ENCODE measurements at places on chromosomes 3 and 15. TPM values are rescaled to one million over a fixed set of nuclear protein-coding genes. Genes with fewer than 3 reads are reported as not detected.

The SOX14 gene
- not detected for total RNA-seq

DNA sequence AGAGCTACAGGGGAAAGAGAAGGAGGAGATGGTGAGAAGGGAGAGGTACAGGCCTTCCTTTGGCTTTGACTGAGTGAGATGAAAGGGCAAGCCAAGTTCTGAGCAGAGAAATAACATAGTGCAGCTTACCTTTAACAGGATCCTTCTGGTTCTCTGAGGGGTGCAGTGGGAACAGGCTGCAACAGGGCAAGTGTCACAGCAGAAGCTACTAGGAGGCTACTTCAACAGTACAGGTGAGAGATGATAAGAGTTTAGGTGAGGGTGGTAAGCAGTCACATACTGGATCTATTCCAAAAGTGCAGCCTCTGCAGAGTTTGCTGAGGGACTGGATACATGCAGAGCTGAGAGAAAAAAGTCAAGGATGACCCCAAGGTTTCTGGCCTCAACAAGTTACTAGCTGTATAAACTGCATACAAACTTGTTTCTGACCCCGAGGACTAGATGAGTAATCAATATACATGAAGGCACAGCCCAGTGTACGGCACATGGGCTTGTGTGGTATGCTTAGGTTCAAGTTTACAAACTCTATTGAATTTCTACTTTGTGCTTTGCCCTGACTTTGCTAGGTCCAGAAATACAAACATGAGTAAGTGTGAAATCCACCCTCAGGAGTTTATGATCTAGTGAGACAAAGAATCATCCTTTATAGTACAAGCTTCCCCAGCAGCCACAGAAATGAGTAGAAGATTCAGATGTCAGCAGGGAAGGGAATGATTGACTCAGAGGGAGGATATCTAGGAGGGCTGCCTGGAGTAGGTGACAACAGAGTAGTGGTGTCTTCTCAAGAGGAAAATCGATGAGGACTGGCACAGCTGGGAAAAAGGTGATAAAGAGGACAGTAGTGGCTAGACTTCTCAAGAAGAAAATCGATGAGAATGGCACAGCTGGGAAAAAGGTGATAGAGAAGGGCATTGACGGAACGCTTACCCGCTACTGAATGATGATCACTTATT is 78.2 kb upstream of the TJP1 start:
- no peak for DNase-seq

The CHRM5 gene
- 0.13 TPM for total RNA-seq

DNA sequence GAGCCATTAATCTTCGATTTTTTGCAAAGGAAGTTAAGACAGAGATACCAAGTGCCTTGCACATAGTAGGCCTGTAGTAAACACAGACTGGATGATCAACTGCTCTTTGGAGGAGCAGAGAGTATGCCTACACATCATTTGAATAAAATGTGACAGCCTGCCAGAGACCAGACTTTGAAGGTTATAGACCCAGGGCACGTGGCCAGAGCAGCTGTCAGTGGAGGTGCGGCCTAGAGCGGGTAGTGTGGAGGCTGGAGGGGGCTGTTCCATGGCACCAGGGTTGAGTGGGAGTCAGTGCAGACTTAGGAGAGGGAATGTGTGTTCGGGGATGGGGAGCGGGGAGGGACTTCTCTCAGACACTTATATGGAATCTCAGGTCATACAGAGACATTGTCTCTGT is 80.8 kb downstream of the SMAD3 start:
- DNase-seq: no peak

DNA sequence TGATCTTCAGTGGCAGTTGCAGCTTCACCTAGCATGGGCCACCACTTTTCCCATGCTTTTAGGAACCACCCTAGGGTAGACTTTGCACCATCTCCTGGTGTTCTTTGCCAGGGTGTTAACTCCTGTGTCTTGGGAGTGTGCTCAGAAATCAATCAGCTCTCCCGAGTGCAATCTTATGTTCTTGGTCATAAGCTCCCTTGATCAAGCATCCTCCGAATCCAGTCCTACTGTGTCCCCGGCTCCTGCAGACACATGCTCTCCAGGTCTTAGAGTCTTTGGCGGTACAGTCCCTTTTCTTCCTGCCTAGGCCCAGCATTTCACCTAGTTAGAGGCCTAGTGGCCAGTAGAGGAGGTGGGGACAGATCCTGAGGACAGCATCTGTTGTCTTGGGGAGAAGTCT is 74.7 kb upstream of the SYN2 start:
- DNase-seq: no peak

The C15orf39 gene
- total RNA-seq: 4.5 TPM

Measured in dermis microvascular lymphatic vessel endothelial cell (primary cell).